Daoy (cell line): ENCODE measurements at places on chromosomes 7 and 10.
A peak's percentile ranks its signal among the peaks of the same experiment; 100 is the strongest.

- DNase-seq, result no peak
Measured at GRCh38 chr10:33117230-33117629, 159.2 kb upstream of the ITGB1 start.

- no peak for DNase-seq
Measured at GRCh38 chr10:97383159-97383558, 18.0 kb downstream of the RRP12 start.

DNA sequence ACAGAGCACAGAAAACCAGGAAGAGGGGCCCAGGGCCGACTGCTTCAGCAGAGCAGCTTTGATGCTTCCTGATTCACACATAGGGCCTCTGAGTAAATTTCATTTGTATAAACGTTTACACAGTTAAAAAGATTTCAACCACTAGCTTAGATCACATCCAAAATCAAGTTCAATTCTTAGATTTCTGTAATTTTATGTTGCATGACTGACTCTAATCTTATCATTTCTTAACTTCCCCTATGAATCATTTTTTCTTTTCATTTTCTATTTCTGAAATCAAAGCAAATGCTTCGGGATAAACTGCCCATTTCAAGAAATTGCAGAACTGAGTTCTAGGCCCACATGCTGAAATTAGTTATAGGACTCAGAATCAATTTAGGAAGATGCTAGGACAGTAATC is 224.7 kb downstream of the INHBA start:
- no peak for DNase-seq

DNA sequence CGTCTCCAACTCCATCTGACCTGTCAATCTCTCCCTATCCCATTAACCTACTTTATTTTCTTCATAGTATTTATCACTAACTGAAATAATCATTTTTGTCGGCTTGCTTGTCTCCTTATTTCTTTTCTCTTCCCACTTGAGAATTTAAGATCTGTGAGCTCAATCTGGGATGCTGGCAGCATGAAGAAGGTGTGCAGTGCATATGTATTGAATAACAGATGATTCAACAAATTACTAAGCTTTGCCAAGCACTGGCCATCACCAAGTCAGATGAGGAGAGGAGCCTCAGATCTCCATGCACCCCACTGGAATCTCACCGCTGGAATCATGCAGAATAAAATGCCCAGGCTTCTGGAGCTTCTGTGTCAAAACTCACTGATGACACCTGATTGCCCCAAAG is 47.6 kb upstream of the PPP1R3C start:
- no peak for DNase-seq

DNA sequence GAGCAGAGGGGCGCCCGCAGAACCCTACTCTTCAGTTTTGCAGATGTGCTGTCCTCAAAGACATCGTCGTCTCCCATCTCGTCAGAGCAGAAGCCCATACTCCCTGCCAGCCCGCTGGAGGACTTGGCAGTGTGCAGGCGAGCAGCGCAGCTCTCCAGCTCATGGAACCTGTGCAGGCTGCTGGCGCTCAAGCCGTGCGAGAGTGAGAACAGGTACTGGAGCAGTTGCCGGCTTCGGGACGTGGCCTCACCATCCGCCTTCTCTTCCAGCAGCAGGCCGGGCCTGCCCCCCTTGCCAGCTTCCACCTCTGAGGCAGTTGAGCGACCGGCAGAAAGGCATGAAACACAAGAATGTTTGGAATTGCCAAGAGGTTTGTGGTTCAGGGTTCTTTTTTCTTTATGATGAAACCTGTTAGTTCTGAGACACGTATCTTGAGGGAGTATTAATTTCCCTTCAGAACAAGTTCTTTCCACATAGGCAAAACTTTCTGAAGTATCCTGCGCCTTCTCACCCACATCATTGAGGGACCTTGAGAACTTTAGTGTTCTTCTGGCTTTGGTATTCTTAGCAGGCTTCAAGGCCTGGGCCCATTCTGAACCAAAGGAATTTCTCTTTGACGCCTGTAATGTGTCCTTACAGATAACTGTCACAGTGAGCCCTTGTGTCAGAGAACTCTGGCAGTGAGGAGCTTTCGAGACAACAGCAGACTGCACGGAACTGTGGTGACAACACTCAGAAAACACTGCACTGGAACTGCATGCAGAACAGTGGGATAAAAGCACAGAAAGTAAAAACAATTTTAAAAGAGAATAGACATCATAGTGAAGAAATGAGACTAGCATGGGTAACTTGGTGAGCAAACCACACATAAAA is 89.5 kb downstream of the ALOX5 start:
- no peak for DNase-seq

GRCh38 chr7:101626069-101626671 is 2.9 kb downstream of the MYL10 start:
- DNase-seq, result no peak

- peak; percentile 19 for DNase-seq
Measured at GRCh38 chr10:11539191-11539868, 72.1 kb downstream of the USP6NL start.
